ENCODE measurements at places on chromosomes 5 and 9.

GRCh38 chr9:115155037-115155436 is 37.1 kb upstream of the TNC start:
- DNase-seq: no peak

- DNase-seq: no peak
These were observed 155.8 kb downstream of the SEMA5A start for GRCh38 chr5:9390113-9390512.

DNA sequence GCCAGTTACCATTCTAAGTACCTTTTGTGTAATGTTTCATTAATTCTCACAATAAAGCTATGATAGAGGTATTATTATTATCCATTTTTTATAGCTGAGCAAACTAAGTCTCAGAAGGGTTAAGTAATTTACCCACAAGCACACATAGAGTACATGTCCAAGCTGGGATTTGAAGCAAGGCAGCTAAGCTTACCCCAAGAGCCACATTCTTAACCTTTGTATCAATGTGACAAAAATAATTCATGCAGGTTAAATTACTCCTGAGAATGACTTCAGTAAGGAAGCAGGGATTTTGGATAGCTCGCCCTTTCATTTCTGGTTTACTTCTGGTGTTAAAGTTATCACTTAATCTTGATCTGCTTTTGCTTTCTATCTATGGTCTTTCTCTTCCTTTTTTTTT is 141.9 kb downstream of the ACTBL2 start:
- DNase-seq: no peak

DNA sequence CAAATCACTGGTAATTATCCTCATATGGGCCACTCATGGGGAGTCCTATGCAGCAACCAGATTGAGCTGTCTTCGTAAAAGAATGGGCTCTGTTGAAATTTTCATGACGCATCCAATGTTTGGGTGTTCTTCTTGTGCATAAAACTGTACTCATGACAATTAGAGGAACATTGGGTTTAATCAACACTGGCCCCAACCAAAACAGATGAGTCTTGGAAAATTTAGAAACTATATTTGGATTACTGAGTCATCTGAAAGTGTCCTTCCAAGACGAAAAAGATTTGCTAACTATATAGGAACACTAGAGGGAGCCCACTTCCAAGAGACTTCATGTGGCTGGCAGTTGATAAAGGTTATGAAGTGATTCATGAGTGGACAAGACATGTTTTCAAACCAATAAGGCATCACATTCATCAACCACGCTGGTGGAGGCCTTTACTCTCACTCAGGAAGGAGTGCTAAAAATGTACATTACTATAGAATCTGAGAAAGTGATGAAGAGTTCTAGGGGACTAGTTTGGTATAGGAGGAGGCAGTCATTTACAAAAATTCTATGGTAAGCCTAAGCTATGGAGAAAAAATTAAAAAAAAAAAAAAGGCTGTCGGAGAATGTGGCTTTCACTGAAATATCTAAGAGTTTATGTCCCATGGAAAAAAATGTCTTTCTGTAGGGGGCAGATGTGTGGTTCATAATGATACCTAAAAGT is 313.5 kb downstream of the PRDM9 start:
- no peak for DNase-seq

DNA sequence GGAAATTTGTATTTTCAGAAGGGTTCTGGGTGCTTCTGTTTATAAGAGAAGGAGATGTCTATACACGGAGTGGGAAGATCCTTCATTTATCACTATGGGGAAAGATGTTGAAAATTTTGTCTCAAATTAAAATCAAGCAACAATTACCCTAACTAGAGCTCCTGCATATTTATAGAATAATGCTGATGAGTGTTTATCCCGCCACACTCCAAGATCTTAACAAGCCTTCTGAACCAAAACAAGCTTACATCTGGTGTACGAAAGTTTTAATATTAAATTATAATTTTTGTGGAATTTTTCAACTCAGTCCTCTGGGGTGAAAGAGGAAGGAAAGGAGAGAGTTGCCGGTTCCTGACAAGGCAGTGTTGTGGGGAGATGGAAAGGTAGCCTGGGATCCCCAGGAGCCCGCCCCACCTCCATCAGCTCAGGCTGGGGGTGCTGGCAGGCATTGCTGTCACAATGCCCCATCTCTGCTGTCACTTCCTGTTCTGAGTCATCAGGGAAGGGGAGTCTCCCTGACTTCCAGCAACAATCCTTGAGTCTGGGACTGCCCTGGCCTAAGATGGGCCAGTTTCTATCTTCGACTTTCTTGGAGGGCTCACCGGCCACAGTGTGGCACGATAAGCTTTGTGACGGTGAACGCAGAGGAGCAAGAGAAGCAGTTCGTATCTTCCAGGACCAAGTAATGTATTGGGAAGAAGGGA is 64.5 kb downstream of the ERAP1 start:
- DNase-seq: no peak

DNA sequence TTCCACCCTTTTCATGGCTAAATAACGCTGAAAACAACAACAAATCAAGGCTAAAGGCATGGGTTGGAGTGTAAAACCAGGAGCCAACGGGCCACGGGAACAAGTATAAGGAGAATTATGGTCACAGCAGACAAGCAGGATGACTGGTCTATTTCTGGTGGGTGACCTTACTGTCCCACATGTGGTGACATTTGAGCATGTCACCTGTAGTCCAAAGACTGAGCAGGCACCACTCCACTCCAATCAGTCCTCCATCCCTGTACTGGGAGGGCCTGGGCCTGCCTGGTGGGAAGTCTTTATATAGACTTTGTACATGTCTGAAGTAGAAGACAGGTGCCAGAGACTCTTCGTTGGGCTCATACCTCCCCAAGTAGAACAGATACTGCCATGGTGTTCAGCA is 36.8 kb downstream of the C9orf153 start:
- DNase-seq: no peak

- no peak for DNase-seq
These were observed 1456.4 kb upstream of the ACO1 start for GRCh38 chr9:30928045-30928444.

DNA sequence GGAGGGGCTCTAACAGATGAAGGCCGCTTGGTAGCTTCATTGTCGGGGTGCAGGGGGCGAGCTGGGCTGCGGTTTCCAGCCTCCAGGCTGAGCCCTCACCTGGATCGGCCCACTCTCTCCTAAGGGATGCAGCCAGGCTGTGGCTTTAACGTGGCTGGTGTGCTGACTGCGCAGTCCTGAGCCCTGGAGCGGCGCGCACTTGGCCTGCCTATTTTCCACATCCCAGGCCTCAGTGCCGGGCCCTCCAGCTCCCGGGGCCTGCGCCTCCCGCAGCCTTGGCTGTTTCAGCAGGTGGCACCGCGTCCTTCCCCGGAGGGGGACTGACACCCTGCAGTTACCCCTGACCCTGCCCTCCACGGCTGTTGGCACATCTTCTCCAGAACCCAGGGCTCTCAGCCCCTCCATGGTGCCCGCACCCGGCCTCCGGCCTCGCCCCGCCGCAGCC is 1.4 kb downstream of the RNU6ATAC start:
- no peak for DNase-seq

- DNase-seq: no peak
These were observed 22.5 kb upstream of the S1PR3 start for GRCh38 chr9:88968799-88969198.

- DNase-seq: no peak
These were observed 72.5 kb downstream of the ACTL7B start for GRCh38 chr9:108783326-108783725.

DNA sequence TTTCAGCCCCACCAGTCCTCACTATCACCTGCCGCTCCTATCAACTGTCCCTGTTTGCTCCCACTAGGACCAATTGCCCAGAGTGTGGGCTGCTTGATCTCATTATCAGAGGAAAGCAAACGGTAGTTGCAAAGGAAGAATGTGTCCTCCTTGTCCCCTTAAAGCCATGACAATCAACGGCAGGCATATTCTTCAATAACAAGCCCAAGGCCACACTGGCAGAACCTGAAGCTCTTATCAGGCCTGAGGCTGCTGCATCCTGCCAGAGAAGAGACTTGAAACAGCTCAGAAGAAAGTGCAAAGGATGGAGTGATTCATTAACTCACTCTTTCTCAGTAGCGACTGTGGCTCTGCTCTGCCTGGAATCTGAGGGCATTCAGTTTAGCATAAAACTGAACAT is 39.2 kb upstream of the MAN2A1 start:
- no peak for DNase-seq

- DNase-seq: no peak
These were observed 46.2 kb downstream of the TLR4 start for GRCh38 chr9:117750401-117750800.

All from CD4-positive, alpha-beta T cell treated with Interleukin-6 at 100 ng/mL for 8 hours (primary cell).